ENCODE measurements at places on chromosomes 4 and X. TPM values are rescaled to one million over a fixed set of nuclear protein-coding genes. Genes with fewer than 3 reads are reported as not detected.
A peak's percentile ranks its signal among the peaks of the same experiment; 100 is the strongest.

The IGSF1 gene
- total RNA-seq = not detected

The PDCL2 gene
- total RNA-seq = not detected

The CPZ gene
- not detected for total RNA-seq

DNA sequence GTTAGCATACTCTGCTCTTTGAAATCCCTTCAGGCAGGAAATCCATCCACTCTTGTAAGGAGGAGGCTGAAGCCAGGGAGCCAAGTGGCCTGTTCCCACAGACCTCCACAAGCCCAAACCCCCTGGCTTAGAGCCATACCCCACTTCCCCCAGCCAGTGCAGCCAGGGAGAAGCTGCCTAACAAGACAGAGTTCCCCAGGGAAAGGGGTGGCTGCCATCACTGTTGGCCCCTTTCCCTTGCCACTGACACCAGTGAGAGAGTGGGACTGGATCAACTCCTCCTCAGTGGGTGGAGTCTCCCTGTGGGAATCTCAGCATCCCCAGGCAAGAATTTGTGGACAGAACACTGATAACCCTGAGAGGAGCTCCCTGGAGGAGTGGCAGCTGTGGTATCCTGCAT, 389.4 kb downstream of the PABPC4L start:
- no peak for DNase-seq

DNA sequence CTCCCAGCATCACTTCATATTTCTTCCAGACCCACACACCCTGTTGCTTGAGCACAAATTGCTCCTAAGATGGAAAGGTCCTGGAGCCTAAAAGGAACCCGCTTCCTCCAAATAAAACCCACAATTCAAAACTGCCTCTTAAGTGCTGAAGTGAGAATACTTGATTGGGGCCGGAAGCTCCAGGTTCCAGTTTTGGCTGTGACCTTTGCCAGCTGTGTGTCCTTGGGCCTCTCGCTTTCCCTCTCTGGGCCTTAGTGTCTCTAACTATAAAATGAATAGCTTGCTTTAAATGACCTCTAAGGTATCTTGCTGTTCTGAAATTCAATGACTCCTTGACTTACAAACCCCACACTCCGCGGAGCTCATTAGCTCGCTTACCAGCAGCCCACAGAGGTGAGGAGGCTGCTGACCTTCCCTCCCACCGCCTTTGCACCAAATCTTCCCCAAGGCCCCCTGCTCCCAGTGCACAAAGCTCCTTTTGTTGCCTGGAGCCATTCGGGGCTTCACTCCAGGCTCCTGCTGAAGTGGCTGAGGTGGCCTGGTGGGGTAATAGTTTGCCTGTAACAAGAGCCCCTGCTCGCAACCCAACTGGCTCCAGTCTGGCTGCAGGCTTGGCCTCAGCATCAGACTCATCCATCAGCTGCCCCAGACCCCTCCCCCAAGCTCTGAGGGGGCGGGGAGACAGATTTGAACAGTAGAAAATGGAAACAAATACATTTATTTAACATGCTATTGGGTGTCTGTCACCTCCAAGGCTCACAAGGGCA, 21.8 kb downstream of the STARD8 start:
- no peak for DNase-seq

DNA sequence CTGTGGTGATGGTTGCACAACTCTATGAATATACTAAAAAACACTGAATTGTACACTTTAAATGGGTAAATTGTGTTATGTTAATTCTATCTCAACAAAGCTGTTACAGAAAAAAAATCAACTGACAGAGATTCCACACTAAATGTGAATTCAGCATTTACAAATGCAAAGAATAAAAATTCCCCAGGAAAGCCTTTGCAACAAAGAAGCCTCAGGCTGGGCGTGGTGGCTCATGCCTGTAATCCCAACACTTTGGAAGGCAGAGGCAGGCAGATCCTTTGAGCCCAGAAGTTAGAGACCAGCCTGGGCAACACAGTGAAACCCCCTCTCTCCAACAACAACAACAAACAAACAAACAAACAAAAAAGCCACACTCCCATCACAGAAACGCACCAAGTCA, 8.9 kb downstream of the BCLAF3 start:
- no peak for DNase-seq

GRCh38 chr4:80362578-80363181, 27.1 kb downstream of the CFAP299 start:
- peak; percentile 48 for DNase-seq

DNA sequence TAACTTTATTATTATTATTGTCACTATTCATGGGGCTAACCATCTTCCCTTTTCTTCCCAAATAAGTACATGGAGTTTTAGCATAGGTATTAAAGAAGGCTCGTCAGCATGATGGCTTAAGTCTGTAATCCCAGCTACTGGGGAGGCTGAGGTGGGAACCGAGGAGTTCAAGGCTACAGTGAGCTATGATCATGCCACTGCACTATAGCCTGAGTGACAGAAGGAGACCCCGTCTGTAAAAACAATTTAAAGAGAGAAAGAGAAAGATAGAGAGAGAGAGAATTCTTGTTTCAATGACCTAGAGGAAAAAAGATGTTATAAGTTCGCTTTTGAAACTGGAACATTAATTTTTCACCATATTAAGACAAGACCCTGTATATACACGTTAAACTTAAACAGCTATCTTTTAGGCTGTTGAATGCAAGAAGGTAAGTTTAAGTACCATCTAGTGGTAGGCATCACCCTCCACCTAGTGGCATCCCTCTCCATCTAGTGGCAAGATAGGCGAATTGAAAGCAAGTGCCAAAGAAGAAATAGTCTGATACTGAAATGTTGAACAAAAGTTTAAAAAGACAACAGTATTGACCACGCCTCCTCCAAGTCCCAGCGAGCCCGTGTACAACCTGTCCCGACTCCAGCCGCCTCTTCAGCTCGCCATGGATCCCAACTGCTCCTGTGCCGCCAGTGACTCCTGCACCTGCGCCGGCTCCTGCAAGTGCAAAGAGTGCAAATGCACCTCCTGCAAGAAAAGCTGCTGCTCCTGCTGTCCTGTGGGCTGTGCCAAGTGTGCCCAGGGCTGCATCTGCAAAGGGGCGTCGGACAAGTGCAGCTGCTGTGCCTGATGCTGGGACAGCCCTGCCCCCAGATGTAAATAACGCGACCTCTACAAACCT, 26.0 kb upstream of the YTHDC1 start:
- peak; percentile 50 for DNase-seq

DNA sequence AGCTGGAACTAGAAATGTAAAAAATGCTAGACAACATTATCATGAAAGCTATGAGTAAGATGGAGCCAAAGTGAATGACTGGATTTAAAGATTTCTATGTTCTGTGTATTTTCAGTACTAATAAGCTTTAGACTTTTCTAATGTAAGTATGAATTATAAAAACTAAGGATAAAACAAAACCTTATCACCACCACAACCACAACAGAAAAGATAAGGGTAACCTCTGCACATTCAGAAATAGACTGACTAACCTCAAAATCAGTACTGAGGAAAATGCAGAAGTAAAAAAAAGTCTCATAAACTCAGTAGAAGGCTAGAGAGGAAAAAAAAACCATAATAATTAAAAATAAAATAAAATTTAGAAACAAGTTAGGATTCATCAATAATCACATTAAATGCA, 14.9 kb upstream of the UBE2NL start:
- no peak for DNase-seq

DNA sequence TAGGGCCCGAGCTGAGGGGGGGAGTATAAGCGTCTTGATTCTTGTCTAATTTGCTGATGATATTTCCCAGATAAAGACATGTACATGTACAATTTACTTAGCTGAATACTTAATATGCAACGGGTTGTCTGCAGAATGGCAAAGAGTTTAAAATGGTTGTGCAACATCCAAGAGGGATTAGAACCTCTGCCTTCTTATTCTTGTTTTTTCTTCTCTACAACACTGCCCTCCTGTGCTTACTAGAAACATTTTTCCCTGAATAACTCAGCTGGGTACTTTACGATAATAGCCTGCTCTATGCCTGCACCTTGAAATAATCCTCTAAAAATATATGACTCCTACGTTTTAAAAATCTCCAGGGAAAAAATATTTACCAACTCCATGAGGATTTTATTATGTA, 41.8 kb downstream of the INTS12 start:
- DNase-seq = no peak

- DNase-seq = no peak
These were observed 305.7 kb downstream of the PDHA2 start for GRCh38 chr4:96145601-96146000.

- DNase-seq = no peak
These were observed 385.2 kb downstream of the BMPR1B start for GRCh38 chr4:95142932-95143331.

- no peak for DNase-seq
These were observed 9.4 kb downstream of the POLA1 start for GRCh38 chrX:24703185-24703494.

DNA sequence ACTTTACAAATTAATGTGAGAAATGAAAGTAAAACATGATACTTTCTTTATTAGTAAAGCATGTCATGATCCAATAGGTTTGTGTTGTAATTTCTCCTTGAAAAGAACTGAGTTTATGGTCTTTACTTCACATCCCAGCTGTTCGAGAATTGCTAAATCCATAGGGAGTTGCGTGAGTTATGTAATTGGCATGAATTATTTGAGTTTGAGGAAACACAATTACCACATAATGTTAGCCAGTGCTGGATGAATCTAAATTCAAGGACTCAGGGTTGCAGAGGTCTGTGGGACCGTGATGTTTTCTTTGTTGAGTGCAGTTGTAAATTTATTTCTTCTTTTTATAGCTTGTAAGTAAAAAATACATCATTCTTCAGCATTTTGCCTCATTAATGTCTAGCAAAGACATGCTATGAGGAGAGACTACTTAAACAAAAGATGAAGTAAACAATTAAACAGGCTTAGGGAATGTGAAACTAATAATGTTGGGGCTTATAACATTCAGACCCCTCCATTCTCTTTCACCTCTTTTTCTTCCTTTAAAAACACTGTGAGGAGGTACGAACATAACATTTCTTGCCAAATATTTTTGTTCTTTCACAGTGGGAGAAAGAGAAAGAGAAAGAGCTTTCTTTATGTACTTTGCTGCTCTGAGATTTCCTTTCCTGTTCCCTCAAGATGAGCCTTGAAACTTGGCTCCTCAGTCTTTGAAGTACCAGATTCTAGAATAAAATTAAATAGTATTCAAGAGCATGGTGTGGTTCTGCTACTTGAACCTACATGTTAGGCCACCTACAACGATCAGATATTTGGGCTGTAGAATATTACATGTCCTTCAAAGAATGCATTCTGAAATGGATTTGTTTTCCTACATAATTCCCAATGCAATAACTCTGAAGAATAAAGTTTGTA, 159.6 kb upstream of the ANK2 start:
- DNase-seq = no peak

- no peak for DNase-seq
These were observed 390.1 kb downstream of the PDGFC start for GRCh38 chr4:156581282-156582063.

DNA sequence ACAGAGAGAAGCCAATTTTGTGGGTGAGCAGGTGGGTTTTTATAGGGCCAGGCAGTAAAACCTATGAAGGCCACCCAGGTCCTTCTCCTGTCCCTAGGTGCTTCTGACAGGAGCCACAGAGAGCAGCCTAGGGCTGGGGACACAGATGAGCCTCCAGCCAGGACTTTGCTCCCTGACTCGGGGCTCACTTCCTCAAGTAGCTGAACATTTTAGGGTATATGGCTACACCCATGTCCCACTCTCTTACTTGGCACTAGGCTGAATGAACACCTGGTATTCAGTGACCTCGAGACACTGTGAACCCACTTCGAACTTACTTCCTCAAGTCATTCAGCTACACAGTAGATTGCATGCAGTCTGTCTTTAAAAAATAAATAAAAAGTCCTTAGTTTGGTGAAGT, 217.3 kb downstream of the MID1IP1 start:
- DNase-seq = no peak

GRCh38 chrX:102934624-102935023, 2.4 kb upstream of the RAB40AL start:
- no peak for DNase-seq

DNA sequence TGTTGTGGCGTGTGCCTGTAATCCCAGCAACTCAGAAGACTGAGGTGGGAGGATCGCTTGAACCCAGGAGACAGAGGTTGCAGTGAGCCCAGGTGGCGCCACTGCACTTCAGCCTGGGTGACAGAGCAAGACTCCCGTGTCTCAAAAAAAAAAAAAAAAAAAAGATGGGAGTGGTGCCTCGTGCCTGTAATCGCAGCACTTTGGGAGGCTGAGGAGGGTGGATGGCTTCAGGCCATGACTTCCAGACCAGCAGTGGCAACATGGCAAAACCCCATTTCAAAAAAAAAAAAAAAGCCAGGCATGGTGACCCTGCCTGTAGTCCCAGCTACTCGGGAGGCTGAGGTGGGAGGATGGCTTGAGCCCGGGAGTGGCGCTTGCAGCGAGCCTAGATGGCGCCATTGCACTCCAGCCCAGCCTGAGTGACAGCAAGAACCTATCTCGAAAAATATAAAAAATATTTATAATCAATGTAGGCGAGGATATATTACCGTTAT, 27.0 kb downstream of the EIF2S3 start:
- DNase-seq = peak; percentile 61

DNA sequence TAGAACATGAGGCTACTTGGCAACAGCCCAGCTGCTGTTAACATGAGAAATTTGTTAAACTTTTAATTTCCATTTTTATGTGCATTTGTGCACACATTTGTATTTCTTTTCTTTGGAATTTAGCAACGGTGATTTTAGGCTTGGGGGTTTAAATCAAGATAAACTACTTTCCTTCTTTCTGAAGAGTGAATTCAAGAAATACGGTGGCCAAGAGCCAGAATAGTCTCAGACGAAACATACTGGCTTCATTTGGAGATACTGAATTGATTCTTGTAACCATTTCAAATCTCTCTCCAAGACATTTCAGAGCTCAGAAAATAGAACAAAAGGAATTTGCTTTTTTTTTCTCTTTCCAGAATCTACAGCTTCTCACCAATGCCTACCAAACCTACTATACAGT, 134.1 kb upstream of the SCML1 start:
- DNase-seq = no peak

DNA sequence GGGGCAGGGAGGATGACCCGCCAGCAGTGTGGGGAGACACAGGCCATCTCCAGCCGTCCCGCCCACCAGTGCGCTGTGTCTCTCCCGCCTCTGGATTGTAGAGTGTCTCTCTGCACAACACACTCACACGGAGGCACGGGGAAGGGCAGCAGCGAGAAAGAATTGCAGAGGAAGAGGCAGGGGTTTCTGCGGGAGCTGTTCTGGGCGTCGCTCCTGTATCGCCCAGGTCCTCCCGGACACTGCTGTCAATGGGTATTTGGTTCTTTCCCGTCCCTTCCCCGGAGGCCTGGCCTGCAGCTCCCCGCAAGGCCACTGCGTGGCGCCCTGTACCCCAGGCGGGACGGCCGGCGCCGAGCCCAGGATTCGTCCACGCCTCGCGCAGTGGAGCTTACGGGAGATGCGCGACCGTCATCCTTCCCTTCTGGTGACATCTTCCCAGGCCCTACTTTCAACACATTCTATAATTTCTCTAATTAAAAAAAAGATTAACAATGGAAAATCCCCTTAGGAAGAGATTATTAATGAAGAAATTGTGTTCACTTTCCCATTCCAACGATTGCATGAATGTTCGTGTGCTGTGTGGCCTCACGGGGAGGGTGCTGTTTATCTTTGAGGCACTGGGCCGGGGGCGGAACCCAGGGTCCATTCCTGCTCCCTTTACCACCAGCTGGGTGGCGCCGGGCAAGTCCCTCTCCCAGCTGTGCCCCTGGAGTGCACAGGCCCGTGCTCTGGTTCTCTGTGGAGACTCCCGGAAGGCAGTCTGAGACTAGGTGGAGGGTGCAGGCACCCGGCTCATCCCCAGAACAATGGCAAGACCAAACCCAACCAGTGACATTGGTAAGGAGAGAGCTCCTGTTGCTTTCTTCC, 95.7 kb downstream of the CPZ start:
- no peak for DNase-seq

All from CD8-positive, alpha-beta T cell (primary cell).